ENCODE measurements at places on chromosomes 2 and 18.
A peak's percentile ranks its signal among the peaks of the same experiment; 100 is the strongest.

- H3K4me3 ChIP-seq, result no peak overlapping the region
- no peaks in the 10 kb centered on the region for H3K36me3 ChIP-seq
- DNase-seq, result no peak
- H3K27ac ChIP-seq, result no peak overlapping the region
Observed at GRCh38 chr2:60379684-60380083, 173.8 kb downstream of the BCL11A start.

DNA sequence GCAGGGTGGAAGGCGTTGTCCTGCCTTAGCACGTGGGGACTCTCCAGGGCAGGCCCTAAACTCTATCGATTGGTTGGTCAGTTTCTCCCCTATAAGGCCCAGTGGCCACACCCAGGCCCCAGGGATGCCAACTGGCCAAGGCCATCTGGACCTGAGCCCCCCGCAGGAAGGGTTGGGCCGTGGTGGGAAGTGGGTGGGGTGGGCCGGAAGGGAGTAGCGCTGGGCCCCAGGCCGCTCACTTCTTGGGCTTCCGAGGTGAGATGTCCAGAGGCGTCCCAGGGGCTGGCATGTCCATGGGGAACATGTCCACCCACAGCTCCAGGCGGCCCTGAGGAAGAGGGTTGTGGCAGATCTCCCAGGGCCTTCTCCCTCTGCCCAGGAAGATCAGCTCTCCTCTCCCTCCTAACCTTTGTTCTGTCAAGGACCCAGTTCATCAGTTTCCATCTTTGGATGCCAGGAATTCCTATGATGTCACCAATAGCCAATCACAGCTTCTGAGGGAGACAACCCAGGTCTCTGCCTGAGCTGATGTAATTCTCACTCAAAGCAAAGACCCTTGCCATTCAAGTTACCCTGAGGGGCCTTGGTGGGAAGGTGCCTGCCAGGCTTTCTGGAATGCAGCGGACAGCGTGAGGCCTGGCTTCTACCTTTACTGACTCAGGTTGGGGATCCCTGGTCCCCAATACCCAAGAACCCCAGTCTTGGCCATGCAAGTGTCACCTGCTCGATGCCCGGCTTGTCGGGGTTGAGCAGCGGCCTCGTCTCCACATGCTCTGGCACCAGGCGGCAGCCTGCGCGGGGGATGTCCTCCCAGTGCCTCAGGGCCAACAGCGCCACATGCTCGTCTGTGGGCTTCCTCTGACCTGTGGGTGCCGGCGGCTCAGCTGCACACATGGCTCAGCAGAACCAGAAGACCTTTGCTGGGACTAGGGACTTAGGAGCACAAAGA lies 14.4 kb downstream of the OTOF start:
- DNase-seq, result peak; percentile 80
- no peaks in the 10 kb centered on the region for H3K27me3 ChIP-seq
- H3K4me3 ChIP-seq, result no peak overlapping the region
- H3K27ac ChIP-seq, result no peak overlapping the region
- H3K36me3 ChIP-seq, result no peaks in the 10 kb centered on the region

GRCh38 chr2:145332210-145332898 lies 812.4 kb upstream of the ZEB2 start:
- no peaks in the 10 kb centered on the region for H3K36me3 ChIP-seq
- H3K4me1 ChIP-seq, result no peaks in the 10 kb centered on the region
- H3K27me3 ChIP-seq, result no peaks in the 10 kb centered on the region
- no peak overlapping the region for H3K27ac ChIP-seq
- H3K4me3 ChIP-seq, result no peak overlapping the region

- H3K4me3 ChIP-seq, result no peak overlapping the region
- H3K27me3 ChIP-seq, result peaks cover 1% of the 10 kb centered on the region
- DNase-seq, result no peak
- no peaks in the 10 kb centered on the region for H3K4me1 ChIP-seq
Observed at GRCh38 chr2:206435742-206436141, 7.6 kb upstream of the ADAM23 start.

DNA sequence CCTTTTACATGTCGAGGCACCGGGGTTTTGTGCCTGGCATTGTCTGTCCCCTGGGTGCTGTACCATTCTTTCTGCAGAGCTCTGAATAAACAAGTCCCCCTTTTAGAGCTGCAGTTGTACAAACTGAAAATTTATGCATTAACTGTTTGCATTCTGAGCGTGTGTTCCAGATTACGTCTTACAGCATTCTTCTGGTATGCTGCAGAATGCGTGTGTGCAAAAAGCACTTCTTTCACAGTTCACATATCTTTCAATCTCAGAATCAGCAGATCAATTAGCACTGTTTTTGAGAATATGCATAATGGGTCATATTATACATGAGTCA lies 27.5 kb downstream of the MEIS1 start:
- no peaks in the 10 kb centered on the region for H3K27me3 ChIP-seq
- H3K4me3 ChIP-seq, result no peak overlapping the region
- no peaks in the 10 kb centered on the region for H3K36me3 ChIP-seq
- no peak for DNase-seq
- no peak overlapping the region for H3K27ac ChIP-seq

DNA sequence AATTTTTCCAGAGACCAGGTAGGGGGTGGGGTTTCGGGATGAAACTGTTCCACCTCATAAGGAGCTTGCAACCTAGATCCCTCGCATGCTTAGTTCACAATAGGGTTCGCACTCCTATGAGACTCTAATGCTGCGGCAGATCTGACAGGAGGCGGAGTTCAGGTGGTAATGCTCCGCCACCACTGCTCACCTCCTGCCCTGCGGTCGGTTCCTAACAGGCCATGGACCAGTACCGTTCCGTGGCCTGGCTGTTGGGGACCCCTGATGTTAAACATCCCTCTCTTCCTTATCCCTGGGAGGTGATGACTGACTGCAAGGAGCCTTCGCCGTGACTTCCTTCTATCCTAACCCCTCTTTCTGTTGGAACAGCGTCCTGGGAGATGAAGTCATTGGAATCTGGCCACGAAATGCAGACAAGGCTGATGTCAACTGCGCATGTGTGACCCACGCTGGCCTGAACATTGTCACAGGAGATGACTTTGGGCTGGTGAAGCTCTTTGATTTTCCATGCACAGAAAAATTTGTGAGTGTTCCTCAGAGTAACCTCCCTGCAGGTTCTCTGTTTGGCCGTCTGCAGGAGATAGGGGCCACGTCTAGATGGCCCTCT lies 82.4 kb downstream of the RTN4 start:
- H3K27ac ChIP-seq, result no peak overlapping the region
- no peaks in the 10 kb centered on the region for H3K4me1 ChIP-seq
- peaks cover 44% of the 10 kb centered on the region for H3K36me3 ChIP-seq
- no peak for DNase-seq
- H3K4me3 ChIP-seq, result no peak overlapping the region
